ENCODE measurements at places on chromosomes 16 and 17.
A peak's percentile ranks its signal among the peaks of the same experiment; 100 is the strongest.

DNA sequence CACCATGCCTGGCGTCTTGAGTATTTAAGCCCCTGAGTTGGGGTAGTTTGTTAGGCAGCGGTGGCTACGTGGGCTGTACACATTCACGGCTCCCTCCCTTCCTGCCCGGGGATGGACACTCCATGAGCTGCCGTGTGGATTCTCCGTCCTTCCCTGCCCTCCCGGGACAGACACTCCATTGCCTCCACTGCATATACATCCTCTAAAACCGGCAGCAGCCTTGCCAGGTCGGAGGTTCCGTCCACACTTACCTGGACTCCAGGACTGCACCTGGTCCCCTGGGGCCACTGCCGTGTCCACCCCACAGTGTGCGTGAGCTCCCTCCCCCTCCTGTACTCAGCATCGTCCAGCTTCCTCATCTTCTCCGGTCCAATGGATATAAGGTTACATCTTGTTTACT is 3.5 kb upstream of the SPATA2L start:
- DNase-seq, result no peak

- no peak for DNase-seq
These were observed 21.3 kb downstream of the CA4 start for GRCh38 chr17:60170835-60171752.

DNA sequence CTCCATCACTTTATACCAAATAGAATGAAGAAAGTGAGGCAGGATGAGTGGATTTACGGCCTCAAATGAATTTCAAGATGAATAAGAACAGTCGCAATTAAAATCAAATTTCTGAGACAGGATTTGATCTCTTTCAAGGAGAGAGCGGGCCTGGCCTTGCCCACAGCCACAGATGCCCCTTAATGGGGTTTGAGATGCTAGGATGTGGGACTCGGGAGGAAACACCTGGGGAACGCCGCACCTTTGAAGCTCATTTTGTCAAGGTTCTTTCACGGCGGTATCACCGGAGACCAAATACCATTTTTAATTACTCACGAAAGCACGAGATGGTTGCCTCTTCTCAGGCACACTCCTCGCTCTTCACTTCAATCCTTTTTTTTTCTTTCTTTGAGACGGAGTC is 178.1 kb upstream of the SDK2 start:
- no peak for DNase-seq

DNA sequence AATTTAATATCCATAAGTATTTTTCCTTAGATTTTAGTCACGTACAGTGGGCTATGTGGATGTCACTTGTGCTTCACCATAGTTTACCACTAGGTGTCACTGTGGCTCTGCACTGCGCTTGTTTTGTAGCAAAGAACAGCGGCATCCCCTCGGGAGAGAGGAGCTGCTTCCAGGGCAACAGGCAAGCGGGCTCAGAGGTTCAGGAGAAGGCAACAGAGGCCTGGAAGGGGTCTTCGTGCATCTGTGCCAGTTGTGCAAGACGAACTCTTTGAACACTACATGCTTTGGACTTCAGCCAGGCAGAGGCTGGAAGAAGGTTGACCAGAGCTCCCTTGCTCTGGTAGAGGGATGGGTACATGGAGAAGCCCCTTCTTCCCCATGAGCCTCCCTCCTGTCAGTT is 20.6 kb downstream of the CYB561 start:
- DNase-seq, result peak; percentile 72

- DNase-seq, result no peak
These were observed 22.2 kb downstream of the ITPRIPL2 start for GRCh38 chr16:19135896-19136438.

DNA sequence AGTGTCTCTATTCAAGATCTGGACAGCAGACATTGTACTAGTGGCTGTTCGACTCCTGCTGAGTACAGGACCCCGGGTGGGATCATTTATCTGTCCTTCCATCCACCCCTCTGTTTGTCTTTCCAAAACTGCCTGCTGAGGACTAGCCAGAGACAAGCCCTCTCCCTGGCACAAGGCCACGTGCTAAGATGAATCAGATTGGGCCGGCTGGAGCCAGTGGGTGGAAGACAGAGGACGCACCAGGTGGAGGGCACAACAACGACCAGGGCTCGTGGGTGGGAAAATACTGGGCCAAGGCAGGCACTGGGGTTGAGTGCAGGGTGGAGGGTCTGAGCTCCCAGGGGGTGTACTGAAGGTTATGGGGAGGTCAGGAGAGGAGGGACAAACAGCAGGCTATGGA is 1.4 kb upstream of the CA7 start:
- DNase-seq, result no peak

DNA sequence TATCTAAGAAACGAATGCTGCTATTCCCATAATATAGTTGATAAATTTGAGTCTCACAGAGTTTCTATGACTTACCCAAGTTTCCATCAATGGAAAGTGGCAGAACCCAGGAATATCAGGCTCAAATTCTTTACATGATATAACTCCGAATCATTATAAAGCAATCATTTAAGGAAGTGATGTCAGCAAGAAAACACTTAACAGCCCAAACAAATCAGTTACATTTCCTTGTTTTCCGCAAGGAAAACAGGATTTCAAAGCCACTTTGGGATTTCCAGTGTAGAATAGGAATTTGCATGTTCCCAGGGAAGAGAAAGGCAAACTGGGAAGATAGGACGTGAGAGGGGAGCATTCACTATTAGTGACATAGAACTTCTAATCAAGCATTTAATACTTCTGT is 311.4 kb upstream of the GOT2 start:
- DNase-seq, result no peak

- no peak for DNase-seq
These were observed 733 bp upstream of the NHERF2 start for GRCh38 chr16:2025878-2026460.

GRCh38 chr17:7001318-7001961 is 5.6 kb downstream of the ALOX12 start:
- no peak for DNase-seq

GRCh38 chr16:60674241-60674640 is 1362.0 kb downstream of the CDH8 start:
- DNase-seq, result no peak

GRCh38 chr17:66684731-66685130 is 150.2 kb upstream of the CACNG5 start:
- DNase-seq, result no peak

GRCh38 chr17:77772461-77772897 is 186.0 kb upstream of the TNRC6C start:
- DNase-seq, result peak; percentile 62

GRCh38 chr17:34556384-34556783 is 23.0 kb upstream of the TMEM132E start:
- DNase-seq, result no peak

DNA sequence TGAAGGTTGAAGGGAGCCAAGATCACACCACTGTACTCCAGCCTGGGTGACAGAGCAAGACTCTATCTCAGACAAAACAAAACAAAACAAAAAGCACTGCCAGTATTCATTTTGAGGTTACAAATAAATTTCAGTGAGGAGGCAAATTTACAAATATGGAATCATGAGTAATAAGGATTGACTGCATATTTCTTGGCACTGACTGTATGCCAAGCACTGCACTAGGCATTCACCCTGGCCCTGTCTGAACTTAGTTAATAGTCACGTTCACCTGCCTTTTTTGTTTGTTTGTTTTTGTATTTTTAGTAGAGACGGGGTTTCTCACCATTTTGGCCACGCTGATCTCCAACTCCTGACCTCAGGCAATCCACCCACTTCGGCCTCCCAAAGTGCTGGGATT is 5.1 kb downstream of the LDAF1 start:
- no peak for DNase-seq

GRCh38 chr17:68963958-68964357 is 8.8 kb upstream of the ABCA8 start:
- no peak for DNase-seq

GRCh38 chr16:69005641-69006355 is 99.7 kb upstream of the HAS3 start:
- no peak for DNase-seq

- DNase-seq, result peak; percentile 22
These were observed 170.1 kb upstream of the CDH13 start for GRCh38 chr16:82456683-82457082.

DNA sequence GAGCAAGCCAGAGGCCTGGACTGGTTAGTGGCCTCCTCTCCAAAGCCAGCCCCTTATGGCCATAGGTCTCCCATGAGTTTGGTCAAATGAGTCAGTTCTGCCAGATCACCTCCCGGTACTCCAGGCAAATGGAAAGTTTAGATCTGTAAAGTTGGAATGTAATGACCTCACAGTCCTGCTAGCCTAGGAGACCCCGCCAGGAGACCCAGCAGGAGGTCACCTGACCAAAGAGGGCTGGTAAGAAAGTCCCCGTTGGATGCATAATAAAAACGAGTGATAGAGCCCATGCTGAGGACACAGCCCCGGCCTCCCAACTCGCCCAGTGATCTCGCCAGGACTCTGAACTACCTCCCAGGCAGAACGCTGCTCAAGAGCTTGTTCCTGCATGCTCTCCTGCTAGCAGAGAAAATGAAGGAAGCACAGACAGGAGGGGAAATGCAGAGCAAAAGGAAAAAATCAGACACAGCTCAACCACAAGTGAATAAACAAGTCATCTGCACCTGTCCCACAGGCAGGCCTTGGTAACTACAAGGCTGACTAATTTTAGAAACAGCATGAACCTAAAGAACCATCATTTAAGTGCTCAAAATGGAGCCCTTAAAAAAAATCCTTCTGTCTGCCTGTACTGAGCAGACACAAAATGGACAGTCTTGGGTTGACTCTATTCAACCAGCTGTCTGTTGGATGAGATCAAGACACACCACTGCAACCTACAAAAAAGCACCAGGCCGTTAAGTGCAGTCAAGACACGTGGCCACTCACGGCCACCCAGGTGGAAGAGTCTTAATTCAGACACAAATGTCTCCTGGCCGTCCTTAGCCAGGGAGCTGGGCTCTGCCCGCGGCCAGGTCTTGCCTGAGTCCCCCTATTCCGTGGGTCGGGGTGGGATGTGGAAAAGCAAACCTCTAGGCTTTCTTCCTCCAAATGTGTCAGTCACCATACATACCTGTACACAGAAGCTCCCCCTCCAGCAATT is 9.2 kb downstream of the CDIP1 start:
- DNase-seq, result no peak

Data from effector memory CD8-positive, alpha-beta T cell (primary cell).